Activated CD8-positive, alpha-beta memory T cell treated with anti-CD3 and anti-CD28 coated beads for 1 hour (primary cell): ENCODE measurements at places on chromosomes 16 and 17.

DNA sequence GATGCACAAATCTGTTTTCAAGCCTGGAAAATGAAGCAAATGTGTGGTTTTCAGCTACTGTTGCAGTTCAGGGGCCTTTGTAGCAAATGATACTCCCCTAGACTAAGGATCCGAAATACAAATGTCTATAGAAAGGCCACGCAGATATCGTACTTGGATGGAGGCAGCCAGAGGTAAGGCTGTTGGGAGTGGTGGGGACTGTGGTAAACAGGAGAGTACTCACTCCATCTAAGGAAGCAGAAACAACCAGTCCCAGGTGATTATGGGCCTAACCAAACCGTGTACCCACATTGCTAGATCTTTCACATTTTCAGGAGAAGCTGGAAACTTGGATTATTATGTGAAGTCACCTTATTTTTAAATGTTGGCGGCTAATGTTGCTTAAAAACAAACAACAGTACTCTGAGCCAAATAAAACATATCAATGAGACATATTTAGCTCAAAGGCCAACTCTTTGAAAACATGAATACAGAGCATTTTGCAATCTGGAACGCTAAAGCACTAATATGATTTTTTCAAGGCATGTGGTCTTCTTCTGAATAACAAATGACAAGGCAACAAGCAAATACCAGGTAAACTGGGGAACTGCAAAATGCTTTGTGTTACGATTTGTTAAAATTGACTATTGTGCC is 110.1 kb downstream of the YPEL2 start:
- DNase-seq = no peak

GRCh38 chr16:50769-51591 is 2.4 kb downstream of the POLR3K start:
- no peak for DNase-seq

DNA sequence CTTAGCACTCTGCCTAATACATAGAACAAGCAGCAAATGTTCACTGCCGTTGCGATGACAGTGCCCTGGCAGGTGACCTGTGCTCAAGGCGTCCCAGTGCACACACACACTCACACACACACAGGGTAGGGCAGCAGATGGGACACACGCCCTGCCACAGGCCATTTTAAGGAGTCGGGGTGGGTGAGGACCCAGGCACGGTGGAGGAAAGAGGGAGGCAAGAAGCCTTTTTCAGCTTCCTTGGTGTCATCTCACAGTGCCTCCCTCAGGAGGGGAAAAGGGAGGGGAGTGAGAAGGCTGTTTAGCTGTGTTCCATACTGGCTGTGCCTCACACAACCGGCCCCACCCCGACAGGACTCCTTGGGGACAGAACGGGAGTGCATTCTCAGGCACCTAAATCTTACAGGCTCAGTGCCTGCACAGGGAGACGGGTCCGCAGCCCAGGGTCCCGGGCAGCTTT is 1.5 kb downstream of the PITPNM3 start:
- no peak for DNase-seq

GRCh38 chr17:39132192-39132610 is 19.2 kb downstream of the PLXDC1 start:
- no peak for DNase-seq

- DNase-seq = no peak
These were observed 772.8 kb downstream of the CDH8 start for GRCh38 chr16:61263400-61263799.

GRCh38 chr16:6362321-6362720 is 970.3 kb upstream of the RBFOX1 start:
- DNase-seq = no peak

GRCh38 chr17:48568499-48569239 is 9.5 kb downstream of the HOXB4 start:
- no peak for DNase-seq

DNA sequence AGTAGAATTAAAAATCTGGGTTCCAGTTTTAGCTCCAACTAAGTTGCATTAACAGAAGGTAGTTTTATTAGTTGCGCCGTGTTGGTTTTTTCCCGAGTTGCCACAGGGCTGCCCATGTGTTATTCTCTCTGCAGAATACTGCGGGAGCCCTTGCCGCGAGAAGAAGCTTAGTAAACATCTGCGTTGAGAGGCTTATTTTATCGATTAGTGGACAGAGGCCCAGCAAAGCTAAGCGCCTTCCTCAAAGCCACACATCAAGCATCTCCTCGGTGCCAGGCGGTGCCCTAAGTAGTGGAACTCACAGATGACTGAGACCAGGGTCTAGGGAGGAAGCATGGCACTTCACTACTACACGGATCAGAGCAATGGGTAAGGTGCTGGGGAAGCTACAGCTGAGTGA is 212.3 kb upstream of the IRX5 start:
- DNase-seq = no peak

- no peak for DNase-seq
These were observed 1.0 kb downstream of the PRRT2 start for GRCh38 chr16:29812754-29813643.

- no peak for DNase-seq
These were observed 1.6 kb downstream of the ZNF598 start for GRCh38 chr16:2008009-2008526.

DNA sequence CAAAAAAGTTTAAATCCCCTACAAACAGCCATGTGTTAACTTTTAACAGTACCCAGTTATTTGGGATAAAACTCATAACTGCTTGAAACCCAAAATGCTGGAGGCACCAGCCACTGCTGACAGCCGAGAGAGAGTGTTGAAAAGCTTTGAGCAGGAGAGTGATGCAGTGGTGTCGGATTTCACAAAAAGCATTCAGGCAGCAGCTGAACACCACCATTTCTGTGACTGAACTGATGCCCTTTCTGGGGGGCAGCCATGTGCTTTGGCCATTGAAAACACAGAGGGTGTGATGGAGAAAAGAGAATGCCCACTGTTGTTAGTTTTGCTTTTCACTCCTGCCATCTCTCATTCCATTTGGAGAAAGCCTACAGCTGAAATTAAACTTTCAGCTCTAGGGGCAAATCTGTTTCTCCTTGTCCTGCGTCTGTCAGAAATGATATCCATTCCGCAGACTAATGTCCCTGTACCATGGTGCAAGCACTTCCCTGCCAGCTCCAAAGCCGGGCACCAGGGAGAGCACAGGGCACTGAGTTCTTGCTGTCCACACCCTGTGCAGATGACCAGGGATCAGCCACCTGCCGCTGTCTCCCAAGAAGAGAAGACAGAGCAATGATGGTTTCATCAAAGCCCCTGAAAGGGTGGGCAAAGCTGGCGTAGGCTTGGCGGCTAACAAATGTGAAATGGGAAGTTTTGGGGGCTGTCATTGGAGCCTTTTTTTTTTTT is 16.6 kb upstream of the MLYCD start:
- DNase-seq = no peak

GRCh38 chr17:78924481-78925151 is 571 bp downstream of the TIMP2 start:
- DNase-seq = no peak

DNA sequence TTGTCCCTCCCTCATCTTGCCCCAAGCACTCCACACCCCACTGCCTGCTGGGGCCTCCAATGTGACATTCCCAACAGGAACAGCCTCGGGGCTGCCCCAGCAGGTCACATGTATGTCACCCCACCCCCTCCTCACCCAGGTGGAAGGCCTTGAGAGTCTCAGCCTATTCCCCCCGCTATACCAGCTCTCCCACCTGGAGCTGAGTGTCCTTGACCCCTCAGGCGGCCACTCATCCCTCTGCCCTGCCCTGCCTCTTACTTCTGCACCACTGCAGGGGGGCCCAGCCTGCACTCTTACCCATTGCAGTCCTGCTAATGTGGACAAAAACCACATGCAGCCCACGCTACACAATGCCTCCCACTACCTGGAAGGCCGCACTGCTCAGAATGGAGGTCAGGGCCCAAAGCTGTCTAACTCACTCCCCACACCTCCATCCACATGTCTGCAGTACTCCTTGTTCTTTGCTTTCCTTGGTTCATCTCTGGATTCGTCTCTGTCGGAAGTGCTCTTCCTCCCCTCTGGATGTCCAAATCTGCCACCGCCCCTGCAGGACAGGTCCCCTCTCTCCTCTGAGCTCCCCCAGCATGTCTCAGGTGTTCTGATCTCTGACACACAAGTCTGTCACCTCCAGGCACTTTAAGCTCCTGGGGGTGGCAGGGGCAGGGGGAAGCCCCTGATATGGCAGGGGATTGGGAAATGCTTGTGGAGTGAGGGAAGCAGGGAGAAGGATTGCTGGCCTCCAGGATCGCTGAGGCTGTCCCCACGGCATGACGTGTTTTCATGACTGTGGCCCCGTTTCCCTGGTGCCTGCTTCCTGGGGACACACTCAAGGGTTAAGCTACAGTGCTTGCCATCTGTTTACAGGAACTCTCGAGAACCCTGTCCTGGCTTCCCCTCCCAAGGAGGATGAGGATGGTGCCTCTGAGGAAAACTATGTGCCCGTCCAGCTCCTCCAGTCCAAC is 20.8 kb downstream of the TRPV2 start:
- DNase-seq = no peak

- no peak for DNase-seq
These were observed 7.0 kb downstream of the MYO15A start for GRCh38 chr17:18115517-18115916.

DNA sequence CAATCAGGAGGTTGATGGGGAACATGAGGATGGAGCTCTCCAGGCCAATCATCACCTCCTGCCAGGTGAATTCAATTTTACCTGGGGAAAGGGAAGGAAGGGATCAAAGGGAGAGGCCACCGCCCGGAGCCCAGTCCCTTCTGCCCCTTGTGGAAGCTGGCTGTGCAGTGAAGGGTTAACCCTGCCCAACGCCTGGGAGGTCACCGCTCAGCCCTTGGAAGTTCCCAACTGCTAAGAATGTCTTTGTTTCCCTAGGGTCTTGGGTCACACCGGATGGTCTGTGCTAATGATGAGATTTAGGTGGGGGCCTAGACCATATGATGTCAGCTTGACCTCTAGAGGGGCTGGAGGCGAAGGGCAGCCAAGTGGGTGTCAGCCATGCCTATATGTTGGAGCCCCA is 52.1 kb upstream of the GCSH start:
- no peak for DNase-seq

DNA sequence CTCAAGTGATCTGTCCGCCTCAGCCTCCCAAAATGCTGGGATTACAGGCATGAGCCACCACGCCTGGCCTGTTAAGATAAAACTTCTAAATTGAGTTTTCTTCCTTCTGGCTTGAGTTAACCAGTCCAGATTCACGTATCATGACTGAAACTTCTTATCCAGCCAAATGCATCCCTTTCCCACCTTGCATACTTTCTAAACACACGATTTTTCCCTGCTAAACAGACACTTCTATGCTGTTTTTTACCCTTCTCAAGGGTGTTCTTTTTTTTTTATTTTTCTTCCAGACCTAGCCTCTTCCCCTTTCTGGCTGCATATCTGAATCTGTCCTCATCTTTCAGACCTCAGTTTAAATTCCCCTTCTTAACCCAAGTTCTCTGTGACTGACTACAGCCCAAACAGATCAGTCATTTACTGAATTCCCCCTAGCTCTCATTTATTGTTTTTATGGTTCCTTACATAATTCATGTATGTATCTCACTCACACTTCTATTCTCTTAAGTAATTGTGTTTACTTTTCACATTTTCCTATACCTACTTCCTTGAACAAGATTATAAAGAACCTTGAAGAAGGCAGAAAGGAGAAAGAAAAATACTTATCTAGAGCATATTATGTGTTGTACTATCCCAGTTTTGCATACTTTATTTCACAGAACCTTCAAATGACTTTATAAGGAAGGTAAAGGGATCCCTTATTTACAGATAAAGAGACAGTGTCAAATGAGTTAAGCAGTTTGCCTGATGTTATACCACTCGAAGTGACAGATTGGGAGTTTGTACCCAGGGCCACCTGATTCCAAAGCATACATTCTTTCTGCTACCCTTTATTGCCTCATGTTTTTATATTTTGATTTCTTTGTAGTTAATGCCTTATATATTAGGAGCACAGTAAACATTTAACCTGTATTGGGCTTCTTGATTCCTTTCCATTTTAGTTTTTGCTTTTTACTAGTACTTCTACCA is 5.2 kb downstream of the EVI2B start:
- no peak for DNase-seq

- DNase-seq = no peak
These were observed 240.7 kb downstream of the MAP2K6 start for GRCh38 chr17:69654981-69655855.

GRCh38 chr16:54473226-54473993 is 186.8 kb upstream of the IRX3 start:
- DNase-seq = no peak

DNA sequence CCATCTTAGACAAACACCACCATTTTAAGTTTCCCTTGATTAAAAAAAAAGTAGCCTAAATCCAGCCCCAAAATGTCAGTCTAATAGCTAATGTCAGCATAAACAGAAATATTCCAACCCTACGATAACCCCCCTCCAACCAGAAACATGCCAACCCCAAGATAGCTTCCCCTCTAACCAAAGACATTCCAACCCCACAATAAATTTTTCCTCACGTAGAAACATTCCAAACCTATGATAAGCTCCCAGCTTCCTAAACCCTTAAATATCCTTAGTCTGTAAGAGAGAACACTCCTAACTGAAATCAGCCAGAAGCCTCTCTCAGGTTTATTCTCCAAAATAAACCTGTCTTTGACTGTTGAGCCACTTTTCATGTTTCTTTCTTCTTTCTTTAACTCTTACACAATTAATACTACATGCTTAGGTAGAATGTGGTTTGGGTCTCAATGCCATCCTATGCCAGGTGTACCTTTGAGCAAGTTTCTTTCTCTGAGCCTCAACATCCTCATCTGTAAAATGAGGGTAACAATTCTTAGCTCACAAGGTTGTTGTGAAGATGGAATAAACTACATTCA is 10.5 kb upstream of the KRT38 start:
- DNase-seq = no peak

GRCh38 chr16:4522051-4522581 is 16.5 kb downstream of the CDIP1 start:
- DNase-seq = no peak

DNA sequence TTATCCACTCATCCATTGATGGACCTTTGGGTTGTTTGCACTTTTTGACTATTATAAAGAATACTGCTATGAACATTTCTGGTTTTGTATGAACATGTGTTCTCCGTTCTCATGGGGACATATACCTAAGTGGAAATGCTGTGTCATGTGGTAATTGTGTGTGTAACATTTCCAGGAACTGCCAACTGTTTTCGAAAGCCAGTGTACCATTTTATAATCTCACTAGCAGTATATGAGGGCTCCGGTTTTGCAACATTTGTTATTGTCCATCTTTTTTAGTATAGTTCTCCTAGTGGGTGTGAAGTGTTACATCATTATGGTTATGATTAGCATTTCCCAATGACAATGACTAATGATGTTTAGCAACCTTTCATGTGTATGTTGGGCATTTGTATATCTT is 5.1 kb upstream of the TRIM25 start:
- no peak for DNase-seq

GRCh38 chr17:27607521-27608091 is 23.4 kb upstream of the LGALS9 start:
- no peak for DNase-seq

DNA sequence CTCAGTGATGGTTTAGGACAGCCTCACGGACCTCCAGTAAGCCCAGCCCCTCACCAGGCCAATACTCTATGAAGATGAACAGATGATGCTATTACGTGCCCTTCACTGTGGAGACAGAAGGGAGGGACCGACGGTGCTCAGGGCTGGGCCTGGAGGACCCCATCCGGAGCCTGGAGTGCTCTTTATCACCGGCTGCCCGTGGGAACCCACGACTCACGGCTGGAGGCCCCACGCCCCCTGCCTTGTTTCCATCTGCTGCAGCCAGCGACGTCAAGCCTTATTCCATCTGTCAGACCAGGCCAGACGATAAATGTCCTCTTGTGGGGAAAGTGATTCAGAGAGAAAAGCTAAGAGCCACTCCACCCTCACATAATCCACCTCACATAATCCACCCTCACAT is 4.0 kb upstream of the TIMM22 start:
- no peak for DNase-seq
